Stimulated activated CD8-positive, alpha-beta memory T cell treated with anti-CD3 and anti-CD28 coated beads, Interleukin-7, amount 100 ng/mL, for 48 hours (primary cell): ENCODE measurements at places on chromosomes 5 and 9.

DNA sequence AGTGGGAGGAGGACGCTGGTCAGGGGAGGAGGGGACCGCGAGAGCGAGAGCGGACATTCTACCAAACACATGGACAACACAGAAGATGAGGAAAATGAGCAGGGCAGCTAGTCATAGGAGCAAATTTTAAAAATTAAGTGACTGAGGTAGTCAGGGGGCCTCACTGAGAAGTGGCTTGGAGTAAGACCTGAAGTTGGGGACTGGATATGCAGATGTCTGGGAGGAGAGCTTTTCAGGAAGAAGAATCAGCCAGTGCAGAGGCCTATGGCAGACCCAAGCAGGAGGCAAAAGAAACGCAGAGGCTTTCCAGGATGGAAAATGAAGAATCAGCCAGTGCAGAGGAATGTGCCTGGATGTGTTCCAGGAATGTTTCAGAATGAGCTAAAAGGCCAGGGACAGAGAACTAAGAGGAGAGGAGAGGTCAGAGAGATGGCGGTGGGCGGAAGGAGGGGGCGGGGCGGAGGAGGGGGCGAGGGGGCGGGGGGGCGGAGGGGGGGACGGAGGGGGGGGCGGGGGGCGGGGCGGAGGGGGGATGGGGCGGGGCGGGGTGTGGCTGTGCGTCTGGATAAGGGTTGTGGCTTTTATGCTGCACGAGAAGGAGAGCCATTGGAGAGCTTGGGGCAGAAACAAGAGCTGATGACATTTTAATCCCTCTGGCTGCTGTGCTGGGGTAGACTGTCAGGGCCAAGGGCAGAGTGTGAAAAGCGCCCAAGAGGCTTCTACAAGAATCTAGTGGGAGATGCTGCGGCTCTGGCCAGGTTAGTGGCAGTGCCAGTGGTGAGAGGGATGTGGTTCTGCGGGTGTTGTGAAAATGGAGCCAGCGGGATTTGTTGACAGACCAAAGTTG is 129.6 kb downstream of the KCNIP1 start:
- no peak for DNase-seq

GRCh38 chr9:5531101-5531882 is 21.0 kb downstream of the PDCD1LG2 start:
- DNase-seq = no peak

DNA sequence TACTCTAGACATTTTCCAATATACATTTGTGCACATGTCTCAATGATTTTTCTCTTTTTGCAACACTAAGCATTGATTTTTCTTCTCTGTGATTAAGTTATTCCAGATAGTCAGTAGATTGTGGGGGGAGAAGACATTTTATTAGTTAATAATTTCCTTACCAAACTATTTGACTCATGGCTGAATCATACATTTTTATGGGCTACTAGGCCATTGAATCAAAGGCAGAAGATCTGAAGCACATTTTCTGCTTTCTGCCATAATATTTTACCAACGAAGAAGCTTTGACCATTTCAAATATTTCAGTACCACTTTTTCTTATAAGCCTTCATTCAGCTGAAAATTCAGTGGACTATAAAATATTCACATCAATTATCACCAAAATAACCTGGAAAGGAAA is 175.6 kb downstream of the IRX2 start:
- DNase-seq = no peak

- DNase-seq = no peak
Observed at GRCh38 chr5:60719329-60719728, 19.4 kb upstream of the DEPDC1B start.

GRCh38 chr5:68465133-68465532 is 249.6 kb downstream of the PIK3R1 start:
- DNase-seq = no peak

- DNase-seq = no peak
Observed at GRCh38 chr5:180704362-180704761, 35.5 kb downstream of the OR2Y1 start.

DNA sequence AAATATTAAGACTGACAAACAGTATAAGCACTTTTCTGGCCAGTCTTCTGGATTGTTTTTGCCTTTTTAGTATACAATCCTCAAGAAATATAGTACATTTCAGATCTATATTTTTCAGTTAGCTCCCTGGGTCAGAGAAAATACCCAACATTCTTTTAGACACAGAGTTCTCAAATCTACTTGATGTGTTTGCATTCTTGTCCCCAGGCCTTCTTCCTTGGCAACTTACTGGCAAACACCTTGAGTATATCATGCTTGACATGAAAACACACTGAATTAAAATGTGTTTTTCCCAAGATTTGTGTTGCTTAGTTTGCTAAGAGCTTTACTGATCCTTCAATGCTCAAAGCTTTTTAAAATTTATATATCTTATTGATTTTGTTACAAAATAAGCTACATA is 1413.1 kb upstream of the CDH9 start:
- DNase-seq = no peak

DNA sequence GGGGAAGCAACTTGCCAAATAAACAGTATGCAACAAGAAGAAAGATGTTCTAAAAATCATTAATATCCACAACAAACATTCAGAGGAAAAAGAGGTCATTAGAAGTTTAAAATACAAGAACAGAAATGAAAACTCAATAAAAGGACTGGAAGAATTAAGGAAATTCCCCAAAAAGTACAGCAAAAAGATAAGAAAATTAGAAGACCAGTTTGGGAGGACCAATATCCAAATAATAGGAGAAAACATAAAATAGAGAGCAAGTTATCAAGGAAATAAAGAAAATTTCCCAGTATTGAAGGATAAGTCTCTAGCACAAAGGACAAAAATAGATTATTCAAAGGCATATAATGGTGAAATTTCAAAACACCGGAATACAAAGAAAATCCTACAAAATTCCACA is 21.9 kb downstream of the DIAPH1 start:
- DNase-seq = no peak

DNA sequence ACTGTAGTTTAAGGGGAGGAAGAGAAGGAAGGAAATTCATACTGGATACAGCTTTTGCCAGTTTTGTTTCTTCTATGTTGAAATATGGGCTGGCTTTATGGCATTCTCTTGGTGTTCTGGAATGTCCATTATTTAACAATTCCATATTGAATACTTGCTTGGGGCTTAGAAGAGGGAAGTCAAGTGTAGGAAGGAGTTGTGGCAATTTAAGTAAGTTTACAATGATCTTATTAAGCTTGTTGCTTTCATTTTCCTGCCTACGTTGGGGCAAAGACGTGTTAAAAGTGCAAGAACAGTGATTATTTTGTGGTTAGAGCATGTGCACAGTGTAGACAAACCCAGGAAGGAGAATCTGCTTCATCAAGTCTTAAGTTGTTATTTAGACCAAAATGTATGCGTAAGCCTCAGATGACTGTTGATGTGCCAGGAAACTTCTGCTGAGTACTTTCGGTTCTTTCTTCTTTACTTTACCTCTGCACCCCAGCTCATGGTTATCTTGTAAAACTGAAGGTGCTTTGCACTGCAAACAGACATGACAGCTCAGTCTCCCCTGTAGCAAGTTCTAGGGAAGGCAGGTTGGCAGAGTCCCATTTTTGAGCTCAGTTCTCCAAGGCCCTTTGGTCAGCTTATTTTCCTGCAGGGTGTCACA is 75.8 kb downstream of the F2RL2 start:
- no peak for DNase-seq

- no peak for DNase-seq
Observed at GRCh38 chr5:10894445-10895054, 133.5 kb upstream of the DAP start.

- DNase-seq = no peak
Observed at GRCh38 chr9:131657940-131658339, 81.9 kb downstream of the RAPGEF1 start.

- no peak for DNase-seq
Observed at GRCh38 chr5:174877987-174878386, 153.6 kb downstream of the MSX2 start.

GRCh38 chr5:74549384-74549783 is 91.1 kb downstream of the ENC1 start:
- DNase-seq = no peak

DNA sequence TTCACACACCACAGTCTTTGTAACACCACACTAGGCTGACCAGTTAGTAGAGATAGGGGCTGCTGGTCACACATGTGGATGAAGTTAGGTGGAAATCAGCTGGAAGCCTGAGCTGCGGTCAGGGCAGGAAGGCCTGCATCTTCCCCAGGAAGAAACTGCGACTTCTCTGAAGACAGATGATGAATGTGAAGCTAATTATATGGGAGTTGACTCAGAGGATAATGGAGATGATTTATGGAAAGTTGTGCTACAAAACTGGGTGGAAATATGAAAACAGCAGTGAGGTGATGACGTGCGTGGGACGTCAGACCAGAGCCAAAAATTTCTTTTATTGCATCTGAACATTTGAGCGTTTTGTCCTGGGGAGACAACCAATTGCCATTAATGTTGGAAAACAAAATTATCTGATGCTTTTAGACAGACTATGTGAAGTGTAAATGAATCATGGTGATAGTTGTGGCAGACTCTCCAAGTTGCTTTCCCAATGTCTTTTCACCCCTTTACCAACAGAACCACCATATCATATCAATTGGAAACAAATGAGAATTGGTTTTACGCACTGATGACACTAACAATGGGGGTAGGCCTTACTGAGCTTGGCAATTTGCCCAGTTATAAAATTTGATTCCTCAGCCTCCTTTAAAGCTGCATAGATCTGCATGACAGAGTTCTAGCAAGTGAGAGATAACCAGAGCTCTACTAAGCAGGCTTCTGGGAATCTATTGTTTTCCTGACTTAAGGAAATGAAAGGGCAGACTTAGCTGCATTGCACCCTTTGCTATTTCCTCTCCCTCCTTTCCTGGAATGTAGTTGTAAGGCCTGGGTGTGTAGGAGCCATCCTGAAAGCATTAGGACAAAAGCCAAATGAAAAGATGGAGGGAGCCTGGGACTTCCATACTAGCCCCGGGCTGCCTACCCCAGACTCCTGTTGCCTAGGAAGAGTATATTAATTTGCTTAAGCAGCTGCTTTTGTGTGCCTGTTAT is 84.0 kb downstream of the RAB3C start:
- no peak for DNase-seq

- no peak for DNase-seq
Observed at GRCh38 chr5:84218546-84218945, 166.1 kb downstream of the EDIL3 start.

DNA sequence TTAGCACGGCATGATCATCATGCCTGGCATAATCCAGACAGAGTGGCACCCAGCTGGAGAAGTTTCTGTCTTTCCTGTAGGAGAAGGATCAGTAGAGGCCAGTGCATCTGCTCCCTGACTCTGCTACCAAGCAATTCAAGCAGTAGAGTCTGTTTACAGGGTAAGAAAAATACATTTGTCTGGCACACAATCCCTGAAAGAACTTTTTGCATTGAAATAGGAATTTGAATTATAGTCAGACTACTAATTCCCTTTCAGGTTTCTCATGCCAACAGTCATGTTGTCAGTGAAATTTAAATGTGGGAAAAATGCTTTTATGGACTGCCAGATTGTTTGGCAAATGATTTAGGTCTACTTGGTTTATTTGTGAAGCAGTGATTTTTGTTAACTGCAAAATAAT is 125.6 kb downstream of the RAB3C start:
- DNase-seq = no peak

- no peak for DNase-seq
Observed at GRCh38 chr5:1834721-1835429, 33.7 kb downstream of the NDUFS6 start.

- no peak for DNase-seq
Observed at GRCh38 chr5:155148694-155149093, 135.1 kb downstream of the KIF4B start.
